ENCODE measurements at places on chromosomes 5 and 9. TPM values are rescaled to one million over a fixed set of nuclear protein-coding genes. Genes with fewer than 3 reads are reported as not detected.

WNT8A gene
- total RNA-seq, result not detected

GRCh38 chr5:102670224-102670836 lies 84.8 kb upstream of the PAM start:
- no peak for DNase-seq
- peak overlapping the region; percentile 76 for H3K4me3 ChIP-seq
- peak overlapping the region; percentile 81 for H3K27ac ChIP-seq
- H3K27me3 ChIP-seq, result no peaks in the 10 kb centered on the region
- H3K4me1 ChIP-seq, result peaks cover 21% of the 10 kb centered on the region

DNA sequence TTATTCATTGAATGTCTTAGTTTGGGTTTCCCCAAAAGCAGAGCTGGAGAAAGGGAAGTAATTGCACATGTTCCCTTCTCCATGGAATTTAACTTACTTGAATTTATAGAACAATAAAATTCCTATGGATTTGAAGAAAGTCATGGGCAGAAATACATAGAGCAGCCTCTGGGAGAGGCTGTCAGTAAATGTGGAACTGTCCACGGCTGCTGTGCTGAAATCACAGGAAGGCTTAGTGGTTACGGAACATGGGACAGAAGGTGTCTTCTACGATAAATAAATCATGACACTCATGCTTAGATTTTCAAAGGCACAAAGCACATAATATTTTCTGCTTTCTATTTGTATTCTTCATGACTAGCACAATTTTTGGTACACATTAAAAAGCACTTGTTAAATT lies 440.6 kb upstream of the IZUMO3 start:
- H3K27ac ChIP-seq, result no peak overlapping the region
- no peaks in the 10 kb centered on the region for H3K36me3 ChIP-seq
- no peak overlapping the region for H3K4me3 ChIP-seq

DNA sequence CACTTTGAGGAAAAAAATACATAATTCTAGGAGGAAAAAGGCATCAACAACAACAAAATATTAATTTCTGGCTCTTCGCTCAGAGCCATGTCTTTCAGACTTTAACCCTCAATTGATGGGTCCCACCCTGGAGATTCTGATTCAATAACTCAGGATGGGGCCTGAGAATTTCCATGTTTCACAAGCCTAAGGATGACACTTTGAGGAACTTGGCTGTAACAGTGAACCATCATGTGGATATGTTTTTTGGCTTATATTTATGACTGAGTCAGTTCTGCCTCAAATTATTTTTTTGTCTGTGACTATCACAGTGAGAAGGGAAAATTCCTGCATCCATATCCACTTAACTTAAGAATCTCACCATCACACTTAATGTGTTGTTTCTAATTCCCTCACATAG lies 504.6 kb downstream of the RASEF start:
- DNase-seq, result no peak
- no peaks in the 10 kb centered on the region for H3K36me3 ChIP-seq
- H3K4me1 ChIP-seq, result peaks cover 49% of the 10 kb centered on the region
- no peaks in the 10 kb centered on the region for H3K27me3 ChIP-seq

- H3K27ac ChIP-seq, result peak overlapping the region; percentile 89
- peaks cover 57% of the 10 kb centered on the region for H3K4me1 ChIP-seq
- DNase-seq, result no peak
Measured at GRCh38 chr5:179620703-179621350, 2.6 kb downstream of the HNRNPH1 start.
